Stimulated activated CD4-positive, alpha-beta T cell treated with anti-CD3 and anti-CD28 coated beads, Interleukin-1b, Interleukin-23, amount 100 ng/mL, for 1 hour (primary cell): ENCODE measurements at places on chromosomes 4 and X.

DNA sequence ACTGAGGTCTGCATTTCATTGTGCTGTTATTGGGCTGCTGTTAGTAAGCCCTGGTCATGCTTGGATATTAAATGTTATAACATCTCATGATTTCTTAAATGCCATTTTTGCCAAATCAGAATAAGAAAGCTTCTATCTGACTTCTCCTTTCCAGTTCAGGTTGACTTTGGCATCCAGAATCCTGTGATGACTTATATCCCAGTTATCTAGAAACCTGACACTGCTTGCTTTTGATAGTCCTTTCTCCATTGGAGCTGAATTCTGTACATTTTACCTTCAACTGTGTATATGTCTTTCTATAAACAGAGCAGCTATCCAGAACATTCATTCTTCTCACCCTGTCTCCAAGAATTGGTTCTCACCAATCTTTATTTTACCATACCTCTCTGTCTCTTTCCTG is 257.7 kb upstream of the GNPDA2 start:
- DNase-seq = no peak

- no peak for DNase-seq
These were observed 76.7 kb upstream of the AP1S2 start for GRCh38 chrX:15931362-15931761.

GRCh38 chr4:185532795-185533324 is 2.4 kb downstream of the PDLIM3 start:
- no peak for DNase-seq

- DNase-seq = no peak
These were observed 309.4 kb downstream of the ANTXR2 start for GRCh38 chr4:79763486-79764075.

DNA sequence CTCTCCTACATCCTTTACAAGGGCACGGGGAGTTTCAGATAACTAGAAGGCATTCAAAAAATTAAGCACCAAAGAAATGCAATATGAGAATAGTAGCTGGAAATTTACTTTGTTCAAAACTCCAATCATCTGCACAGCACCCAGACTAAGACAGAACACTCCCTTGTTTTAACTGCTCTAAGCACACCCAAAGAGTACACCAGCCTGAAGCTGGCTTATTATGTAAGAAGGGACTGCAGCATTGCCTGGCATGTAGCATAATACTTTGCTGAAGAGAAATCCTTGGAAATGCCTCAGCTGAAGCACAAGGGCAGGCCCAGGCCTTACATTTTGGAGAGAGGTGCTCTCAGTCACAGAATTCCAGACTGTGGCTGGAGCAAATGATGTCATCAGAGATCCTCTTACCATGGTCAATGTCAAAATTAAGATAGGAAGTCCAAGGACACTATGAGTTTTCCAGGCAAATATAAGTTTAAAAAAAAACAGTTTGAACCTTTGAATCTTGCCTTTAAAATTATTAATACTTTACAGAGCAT is 14.8 kb downstream of the ARHGEF6 start:
- DNase-seq = no peak

GRCh38 chr4:16764622-16765021 is 133.8 kb downstream of the LDB2 start:
- no peak for DNase-seq

DNA sequence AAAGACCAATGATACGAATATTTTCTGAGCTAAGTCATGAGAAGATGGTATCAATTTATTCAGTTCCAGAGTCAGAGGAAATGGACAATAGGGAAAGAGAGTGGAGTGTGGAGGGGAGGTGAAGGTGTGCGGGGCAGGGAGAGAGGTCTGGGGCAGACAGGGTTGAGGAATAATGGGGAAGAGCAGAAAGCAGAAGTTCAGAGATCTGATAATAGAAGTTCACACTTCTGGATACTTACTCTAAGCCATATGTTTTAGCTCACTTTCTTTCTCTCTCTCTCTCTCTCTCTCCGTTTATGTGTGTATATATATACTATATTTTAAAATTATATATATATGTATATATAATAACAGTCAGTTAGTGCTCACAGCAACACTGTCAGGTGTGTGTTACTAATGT is 40.4 kb downstream of the FOXR2 start:
- DNase-seq = no peak

DNA sequence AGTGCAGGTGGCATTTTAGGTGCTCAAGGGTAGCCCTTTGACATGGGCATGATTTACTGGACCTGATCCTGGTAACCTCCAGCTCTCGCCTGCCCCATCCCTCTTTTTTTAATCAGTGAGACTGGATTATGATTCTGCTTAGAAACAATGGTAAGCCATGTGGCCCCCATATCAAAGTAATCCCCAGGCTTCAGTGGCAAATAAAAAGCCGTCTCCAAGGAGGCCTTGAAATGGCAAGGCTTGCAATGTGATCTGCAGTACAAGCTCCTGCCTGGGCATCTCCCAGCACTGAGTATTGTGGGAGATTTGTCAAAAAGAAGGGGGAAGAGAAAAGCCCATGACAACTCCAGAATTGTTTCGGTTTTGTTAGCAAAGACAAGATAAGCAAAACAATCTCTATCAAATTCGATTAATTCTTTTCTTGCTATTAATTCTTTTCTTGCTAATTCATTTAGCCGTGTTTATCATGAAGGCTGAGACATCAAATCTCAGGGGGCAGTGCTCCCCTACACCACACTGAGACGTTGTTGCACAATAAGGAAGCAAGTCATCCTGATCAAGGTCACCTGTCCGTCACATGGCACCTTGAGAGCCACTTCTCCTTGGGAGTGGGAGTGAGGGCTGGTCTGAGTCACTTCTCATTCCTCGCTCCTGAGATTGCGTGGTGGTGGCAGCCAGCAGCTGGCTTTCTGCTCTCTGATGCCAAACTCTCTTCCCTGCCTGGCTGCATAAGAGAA is 312.7 kb upstream of the GATB start:
- DNase-seq = no peak
